ENCODE measurements at places on chromosomes 5 and 9.

- H3K27ac ChIP-seq = no peak overlapping the region
- H3K4me3 ChIP-seq = no peak overlapping the region
- H3K4me1 ChIP-seq = peaks cover 21% of the 10 kb centered on the region
- H3K27me3 ChIP-seq = no peaks in the 10 kb centered on the region
These were observed 26.7 kb downstream of the RNF145 start for GRCh38 chr5:159182691-159183090.

- no peaks in the 10 kb centered on the region for H3K36me3 ChIP-seq
- no peak overlapping the region for H3K4me3 ChIP-seq
- no peaks in the 10 kb centered on the region for H3K27me3 ChIP-seq
- no peak overlapping the region for H3K27ac ChIP-seq
These were observed 2.0 kb downstream of the CD74 start for GRCh38 chr5:150410524-150411244.

- H3K36me3 ChIP-seq = no peaks in the 10 kb centered on the region
- H3K4me1 ChIP-seq = no peaks in the 10 kb centered on the region
- H3K4me3 ChIP-seq = no peak overlapping the region
- no peak overlapping the region for H3K27ac ChIP-seq
- DNase-seq = no peak
These were observed 1290.2 kb upstream of the WWC1 start for GRCh38 chr5:167001246-167001645.

GRCh38 chr5:131659290-131659689 lies 24.3 kb upstream of the RAPGEF6 start:
- peaks cover 4% of the 10 kb centered on the region for H3K36me3 ChIP-seq
- DNase-seq = no peak
- no peak overlapping the region for H3K27ac ChIP-seq
- H3K27me3 ChIP-seq = no peaks in the 10 kb centered on the region
- no peak overlapping the region for H3K4me3 ChIP-seq
- H3K4me1 ChIP-seq = no peaks in the 10 kb centered on the region

- no peaks in the 10 kb centered on the region for H3K4me1 ChIP-seq
- H3K4me3 ChIP-seq = no peak overlapping the region
- DNase-seq = no peak
- no peaks in the 10 kb centered on the region for H3K36me3 ChIP-seq
- H3K27ac ChIP-seq = no peak overlapping the region
- 0 out of 2 replicates have a peak, but pooled peaks cover 2% of the 10 kb centered on the region for H3K27me3 ChIP-seq
These were observed 72.9 kb upstream of the SHB start for GRCh38 chr9:38141746-38142591.

- H3K27ac ChIP-seq = no peak overlapping the region
- no peaks in the 10 kb centered on the region for H3K27me3 ChIP-seq
- H3K4me1 ChIP-seq = no peaks in the 10 kb centered on the region
- H3K36me3 ChIP-seq = 0 out of 2 replicates have a peak, but pooled peaks cover 7% of the 10 kb centered on the region
- no peak overlapping the region for H3K4me3 ChIP-seq
These were observed 115.8 kb downstream of the ERCC6L2 start for GRCh38 chr9:95991326-95991725.

DNA sequence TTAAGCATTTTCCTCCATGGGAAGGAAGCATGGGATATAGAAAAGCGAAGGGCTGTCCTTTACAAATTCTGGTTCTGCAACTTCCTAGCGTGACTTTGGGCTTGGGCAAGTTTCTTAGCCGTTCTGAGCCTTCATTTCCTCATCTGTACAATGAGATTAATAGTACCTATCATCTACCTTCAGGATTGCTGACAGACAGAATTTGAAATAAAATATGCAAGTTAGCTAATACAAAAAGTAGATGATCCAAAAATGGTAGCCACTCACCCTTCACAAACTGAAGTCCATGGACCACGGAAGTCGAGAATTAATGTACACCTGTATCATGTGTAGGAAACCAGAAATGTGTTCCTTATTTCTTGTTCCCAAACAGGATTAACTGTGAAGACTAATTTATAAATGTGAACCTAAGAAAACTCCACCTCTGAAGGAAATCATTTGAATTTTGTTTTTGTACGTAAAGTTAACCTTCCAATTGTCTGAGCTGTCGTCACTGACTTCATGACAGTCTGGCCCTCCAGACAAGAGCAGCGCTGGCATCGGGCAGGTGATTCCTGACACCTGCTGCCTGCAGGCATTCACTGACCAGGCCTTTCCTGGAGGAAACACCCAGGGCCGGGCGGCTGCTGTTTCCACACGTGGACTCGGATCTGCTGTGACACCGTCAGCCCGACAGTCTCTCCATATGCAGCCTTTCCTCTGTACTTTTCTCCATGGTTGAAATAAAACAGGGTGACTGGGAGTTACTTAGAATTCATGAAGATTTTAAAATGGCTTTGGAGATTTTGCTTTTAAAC lies 63.4 kb downstream of the PSMB7 start:
- no peak overlapping the region for H3K27ac ChIP-seq
- no peaks in the 10 kb centered on the region for H3K4me1 ChIP-seq
- H3K36me3 ChIP-seq = peaks cover 15% of the 10 kb centered on the region
- no peak for DNase-seq

DNA sequence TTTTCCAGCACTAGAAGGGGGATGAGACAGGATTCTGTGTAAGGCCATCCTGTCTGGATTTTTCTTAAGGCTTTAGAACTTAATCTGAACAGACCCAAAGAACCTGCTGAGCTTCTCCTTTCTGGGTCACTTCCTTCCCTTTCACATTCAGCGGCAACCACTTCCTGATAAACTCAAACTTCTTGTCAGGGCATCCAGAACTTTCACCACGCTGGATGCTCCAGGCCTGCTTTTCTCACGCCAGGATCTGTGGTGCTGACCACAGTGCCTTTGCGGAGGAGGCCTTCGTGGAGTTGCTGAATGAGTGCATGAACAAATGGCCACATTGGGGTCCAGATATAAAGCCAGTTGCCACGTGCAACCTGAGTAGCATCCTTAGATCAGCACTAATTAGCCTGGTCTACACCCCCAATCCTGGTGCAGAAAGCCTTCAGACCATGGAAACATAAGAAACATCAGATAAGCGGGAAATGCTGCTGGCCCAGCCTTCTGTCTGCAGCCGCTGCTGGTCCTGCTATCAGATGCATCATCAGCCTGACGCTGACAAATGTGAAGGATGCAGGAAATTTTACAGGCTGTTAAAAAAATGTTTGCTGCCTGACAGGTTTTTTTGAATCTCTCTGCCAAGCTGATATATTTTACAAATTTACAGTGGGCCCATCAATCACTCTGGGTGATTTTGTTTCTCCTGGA lies 75.3 kb upstream of the BARHL1 start:
- no peaks in the 10 kb centered on the region for H3K36me3 ChIP-seq
- H3K4me3 ChIP-seq = no peak overlapping the region
- DNase-seq = no peak
- H3K27ac ChIP-seq = no peak overlapping the region
- H3K27me3 ChIP-seq = peaks cover 86% of the 10 kb centered on the region

DNA sequence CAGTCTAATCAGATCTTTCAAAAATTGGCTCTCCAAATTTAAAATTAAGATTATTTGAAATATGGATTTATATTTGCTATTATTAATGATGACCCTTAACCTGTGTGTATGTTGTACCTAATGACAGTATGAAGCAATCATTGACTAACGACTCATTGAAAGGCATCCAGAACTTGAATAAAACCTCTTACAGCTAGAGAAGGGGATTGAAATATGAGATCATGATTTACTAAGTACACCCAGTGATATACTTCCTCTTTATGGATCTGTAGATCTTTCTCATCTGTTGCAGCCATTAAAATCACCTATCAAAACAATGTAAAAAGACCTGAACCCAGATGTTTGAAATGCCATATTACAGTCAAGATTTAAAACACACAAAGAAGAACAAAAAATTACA lies 126.5 kb downstream of the RPS23 start:
- DNase-seq = peak; percentile 48
- no peaks in the 10 kb centered on the region for H3K36me3 ChIP-seq
- peaks cover 10% of the 10 kb centered on the region for H3K4me1 ChIP-seq
- H3K27me3 ChIP-seq = no peaks in the 10 kb centered on the region
- no peak overlapping the region for H3K4me3 ChIP-seq

- no peak overlapping the region for H3K27ac ChIP-seq
- H3K27me3 ChIP-seq = peaks cover 38% of the 10 kb centered on the region
- no peaks in the 10 kb centered on the region for H3K4me1 ChIP-seq
- H3K4me3 ChIP-seq = no peak overlapping the region
- DNase-seq = no peak
These were observed 188.9 kb downstream of the SLIT3 start for GRCh38 chr5:169112016-169112415.

DNA sequence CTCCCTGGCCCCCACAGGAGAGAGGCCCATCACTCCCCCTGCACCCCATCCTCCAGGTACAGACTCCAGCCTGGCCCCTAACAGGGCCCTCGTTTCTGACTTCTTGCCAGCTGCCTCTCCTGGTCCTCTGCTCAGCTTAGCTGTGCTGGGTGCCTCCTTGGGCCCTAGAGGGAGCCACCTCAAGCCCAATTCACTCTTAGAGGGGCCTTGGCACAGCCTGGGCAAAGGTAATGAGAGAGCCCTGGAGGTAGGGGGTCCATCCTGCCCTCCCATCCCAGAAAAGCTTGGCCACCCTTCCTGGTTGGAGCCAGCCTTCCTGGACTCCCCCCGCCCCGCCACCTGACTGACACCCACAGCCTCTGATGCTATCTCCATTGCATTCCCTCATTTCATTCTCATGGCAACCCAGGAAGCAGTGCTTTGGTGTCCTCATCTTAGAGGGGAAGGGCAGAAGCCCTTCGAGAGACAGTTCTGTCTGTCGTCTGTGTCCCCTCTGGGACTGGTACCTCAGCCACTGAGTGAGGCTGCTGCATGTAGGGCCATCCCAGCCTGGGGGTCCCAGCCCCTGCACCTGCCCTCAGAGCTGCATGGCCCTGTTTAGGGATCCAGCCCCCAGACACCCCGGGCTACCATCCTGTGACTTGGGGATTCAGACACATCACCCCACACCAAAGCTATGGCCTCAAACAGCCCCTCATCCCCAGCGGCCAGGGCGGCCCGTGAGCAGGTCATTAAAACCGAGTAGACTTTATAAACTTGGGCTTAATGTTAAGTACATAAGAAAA lies 95.5 kb downstream of the BARX1 start:
- H3K36me3 ChIP-seq = no peaks in the 10 kb centered on the region
- no peak overlapping the region for H3K4me3 ChIP-seq
- H3K4me1 ChIP-seq = no peaks in the 10 kb centered on the region

GRCh38 chr5:173325091-173325698 lies 3.0 kb downstream of the STC2 start:
- H3K36me3 ChIP-seq = peaks cover 70% of the 10 kb centered on the region
- peaks cover 19% of the 10 kb centered on the region for H3K4me1 ChIP-seq
- no peak for DNase-seq
- H3K27ac ChIP-seq = peak overlapping the region; percentile 100

DNA sequence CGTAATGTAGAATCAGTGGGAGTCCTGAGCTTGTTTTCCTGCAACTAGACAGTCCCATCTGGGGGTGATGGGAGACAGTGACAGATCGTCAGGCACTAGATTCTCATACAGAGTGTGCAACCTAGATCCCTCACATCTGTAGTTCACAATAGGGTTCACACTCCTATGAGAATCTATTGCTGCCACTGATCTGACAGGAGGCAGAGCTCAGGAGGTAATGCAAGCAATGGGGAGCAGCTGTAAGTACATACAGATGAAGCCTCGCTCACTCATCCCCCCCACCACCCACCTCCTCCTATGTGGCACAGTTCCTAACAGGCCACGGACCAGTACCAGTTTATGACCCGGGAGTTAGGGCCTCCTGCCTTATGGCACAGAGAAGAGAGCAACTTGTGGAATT lies 116.2 kb upstream of the PIK3R1 start:
- H3K27me3 ChIP-seq = no peaks in the 10 kb centered on the region
- H3K27ac ChIP-seq = no peak overlapping the region
- H3K4me1 ChIP-seq = no peaks in the 10 kb centered on the region
- no peak overlapping the region for H3K4me3 ChIP-seq
- DNase-seq = no peak
- no peaks in the 10 kb centered on the region for H3K36me3 ChIP-seq
